Tibial artery (tissue), 4 donors: ENCODE measurements at places on chromosomes 7 and 10.

DNA sequence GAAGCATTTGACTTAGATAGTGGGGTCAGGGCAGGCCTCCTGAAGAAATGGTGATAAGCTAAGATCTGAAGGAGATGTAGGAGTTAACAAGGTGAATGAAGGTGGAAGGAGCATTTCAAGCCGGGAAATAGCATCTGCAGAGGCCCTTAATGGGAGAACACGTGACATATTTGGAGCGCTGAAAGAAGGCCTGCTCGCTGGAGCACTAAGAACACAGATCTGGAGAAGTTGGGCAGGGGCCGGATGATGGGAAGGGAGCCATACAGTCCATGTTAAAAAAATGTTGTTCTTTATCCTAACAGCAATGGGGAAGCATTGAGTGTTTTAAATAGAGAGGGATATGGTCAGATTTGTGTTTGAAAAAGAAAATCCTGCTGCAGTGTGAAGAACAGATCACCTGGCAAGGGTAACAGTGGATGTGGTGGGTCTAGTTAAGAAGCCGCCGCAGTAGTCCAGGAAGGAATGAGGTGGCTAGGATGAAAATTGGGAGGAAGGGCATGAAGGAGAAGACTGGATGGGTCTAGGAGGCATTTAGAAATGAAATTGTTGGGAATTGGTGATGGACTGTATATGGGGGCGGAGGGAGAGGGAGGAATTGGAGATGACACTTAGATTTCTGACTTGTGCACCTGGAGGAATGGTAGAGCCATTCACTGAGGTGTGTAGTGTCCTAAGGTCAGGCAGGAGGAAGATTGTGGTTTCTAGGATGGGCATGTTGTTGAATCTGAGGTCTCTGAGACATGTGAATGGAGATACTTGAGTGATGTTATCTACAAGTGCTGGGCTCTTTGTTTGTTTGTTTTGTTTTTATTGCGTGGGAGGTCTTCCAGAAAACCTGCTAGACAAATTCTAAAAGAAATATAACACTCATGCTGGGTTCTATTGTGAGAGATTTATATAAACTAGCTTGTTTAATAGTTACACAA lies 58.4 kb downstream of the MET start:
- DNase-seq = no peak

DNA sequence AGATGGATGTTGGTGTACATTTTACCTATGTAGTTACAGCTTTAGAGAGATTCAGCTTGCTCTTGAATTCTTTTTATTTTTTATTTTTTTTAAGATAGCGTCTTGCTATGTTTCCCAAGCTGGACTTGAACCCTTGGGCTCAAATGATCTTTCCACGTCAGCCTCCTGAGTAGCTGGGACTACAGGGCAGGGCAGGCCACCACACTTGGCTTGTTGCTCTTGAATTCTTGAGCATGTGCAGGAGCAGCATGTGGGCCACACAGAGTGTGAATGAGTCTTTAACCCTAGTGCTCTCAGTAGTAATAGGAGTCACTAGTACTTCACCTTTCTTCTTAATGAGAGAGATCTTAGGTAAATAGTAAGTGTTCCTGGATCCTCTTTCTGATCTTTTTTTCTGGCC lies 26.7 kb upstream of the CYCS start:
- no peak for DNase-seq

DNA sequence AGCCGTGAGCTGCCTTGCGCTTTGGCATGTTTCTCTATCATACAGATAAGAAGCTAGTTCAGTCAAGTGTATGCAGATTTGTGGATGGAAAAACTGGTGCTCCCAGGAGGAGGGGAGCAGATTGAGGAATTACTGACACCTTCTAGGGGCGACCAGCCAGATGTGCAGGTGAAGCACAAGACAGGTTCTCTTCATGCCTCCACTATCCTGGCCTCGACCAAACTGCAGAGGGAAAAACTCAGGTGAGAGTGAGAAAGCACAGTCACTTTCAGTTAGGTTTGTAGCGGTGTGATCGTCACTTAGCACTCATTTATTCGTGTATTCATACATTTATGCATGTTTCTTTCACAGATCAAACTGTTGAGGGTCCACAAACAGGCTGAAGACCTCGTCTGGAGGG lies 600 bp upstream of the DBNL start:
- no peak for DNase-seq

GRCh38 chr7:132191418-132191817 lies 384.9 kb downstream of the PLXNA4 start:
- no peak for DNase-seq

GRCh38 chr7:48074204-48074654 lies 14.8 kb upstream of the UPP1 start:
- no peak for DNase-seq

- no peak for DNase-seq
Observed at GRCh38 chr10:7153750-7154149, 257.1 kb downstream of the SFMBT2 start.

- no peak for DNase-seq
Observed at GRCh38 chr10:109784236-109784635, 139.1 kb downstream of the XPNPEP1 start.

GRCh38 chr10:94858005-94858404 lies 80.5 kb upstream of the CYP2C9 start:
- DNase-seq = no peak

DNA sequence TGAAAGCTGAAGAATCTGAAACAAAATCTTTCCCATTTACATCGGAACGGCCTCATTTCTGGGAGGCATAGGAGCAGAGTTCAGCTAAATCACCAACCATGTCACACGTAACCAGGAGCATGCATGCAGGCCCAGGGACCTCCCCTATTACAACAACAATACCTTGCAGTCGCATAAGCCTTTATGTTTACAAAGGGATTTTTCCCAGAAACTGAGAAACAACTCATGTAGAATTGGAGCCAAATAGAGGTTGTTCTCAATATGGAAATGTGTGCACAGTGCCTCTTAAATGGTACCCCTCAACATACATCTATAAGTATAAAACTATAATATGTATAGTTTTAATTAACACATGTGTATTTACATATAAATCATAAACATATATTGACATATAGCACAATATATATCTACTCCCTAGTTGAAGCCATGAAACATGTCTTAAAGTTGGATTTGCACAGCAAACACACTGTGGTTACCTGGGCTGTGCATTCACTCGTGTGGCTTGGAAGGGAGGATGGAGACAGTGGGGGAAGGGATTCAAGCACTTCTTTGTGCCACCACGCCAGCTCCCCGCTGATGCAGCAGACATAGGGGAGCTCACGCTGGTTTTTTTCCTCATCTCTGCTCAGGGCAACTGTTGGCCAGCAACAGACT lies 35.0 kb upstream of the DGKI start:
- no peak for DNase-seq

DNA sequence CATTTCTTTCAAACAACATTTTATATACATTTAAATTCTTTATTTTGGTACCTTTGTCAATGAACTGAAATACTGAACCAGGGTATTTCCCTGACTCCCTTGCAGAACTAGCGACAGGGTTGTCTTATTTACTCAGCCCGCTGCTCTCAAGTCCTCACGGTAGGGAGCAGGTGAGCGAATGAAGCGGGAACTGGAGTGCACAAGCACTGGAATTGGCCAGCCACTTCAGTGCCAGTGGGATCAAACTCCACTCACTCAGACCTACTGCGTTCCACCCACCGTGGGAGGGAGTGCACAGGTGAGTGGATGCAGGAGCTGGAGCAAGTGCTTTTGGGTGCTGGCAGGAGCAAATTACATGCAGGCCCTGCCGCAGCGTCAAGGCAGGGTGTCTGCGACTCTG lies 28.1 kb upstream of the NEUROD6 start:
- DNase-seq = no peak
